HTR-8/SVneo (cell line): ENCODE measurements at places on chromosomes 5 and 9.

- peak; percentile 11 for DNase-seq
Observed at GRCh38 chr9:77575785-77576184, 72.3 kb downstream of the GNA14 start.

DNA sequence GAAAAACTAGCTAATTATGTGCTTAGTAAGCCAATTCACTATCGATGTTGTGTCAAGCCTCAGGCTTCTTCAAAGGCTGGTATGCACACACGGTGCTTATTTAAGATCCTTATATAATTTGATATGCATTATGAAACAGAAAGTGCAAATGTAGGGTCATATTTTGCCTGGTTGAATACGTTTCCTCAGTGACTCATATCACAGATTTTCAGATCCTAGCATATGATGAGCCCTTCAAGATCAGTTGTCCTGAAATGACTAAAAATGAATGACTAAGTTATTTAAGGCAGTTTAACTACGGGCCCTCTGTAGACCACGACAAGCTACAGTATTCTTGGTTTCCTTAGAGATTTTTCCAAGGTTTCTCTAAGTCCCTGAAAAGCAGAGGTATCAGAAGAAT, 778.3 kb downstream of the PRELID2 start:
- DNase-seq = peak; percentile 44

- DNase-seq = no peak
Observed at GRCh38 chr5:53426878-53427277, 53.6 kb upstream of the FST start.

GRCh38 chr5:32586276-32586599, 881 bp downstream of the SUB1 start:
- DNase-seq = no peak

DNA sequence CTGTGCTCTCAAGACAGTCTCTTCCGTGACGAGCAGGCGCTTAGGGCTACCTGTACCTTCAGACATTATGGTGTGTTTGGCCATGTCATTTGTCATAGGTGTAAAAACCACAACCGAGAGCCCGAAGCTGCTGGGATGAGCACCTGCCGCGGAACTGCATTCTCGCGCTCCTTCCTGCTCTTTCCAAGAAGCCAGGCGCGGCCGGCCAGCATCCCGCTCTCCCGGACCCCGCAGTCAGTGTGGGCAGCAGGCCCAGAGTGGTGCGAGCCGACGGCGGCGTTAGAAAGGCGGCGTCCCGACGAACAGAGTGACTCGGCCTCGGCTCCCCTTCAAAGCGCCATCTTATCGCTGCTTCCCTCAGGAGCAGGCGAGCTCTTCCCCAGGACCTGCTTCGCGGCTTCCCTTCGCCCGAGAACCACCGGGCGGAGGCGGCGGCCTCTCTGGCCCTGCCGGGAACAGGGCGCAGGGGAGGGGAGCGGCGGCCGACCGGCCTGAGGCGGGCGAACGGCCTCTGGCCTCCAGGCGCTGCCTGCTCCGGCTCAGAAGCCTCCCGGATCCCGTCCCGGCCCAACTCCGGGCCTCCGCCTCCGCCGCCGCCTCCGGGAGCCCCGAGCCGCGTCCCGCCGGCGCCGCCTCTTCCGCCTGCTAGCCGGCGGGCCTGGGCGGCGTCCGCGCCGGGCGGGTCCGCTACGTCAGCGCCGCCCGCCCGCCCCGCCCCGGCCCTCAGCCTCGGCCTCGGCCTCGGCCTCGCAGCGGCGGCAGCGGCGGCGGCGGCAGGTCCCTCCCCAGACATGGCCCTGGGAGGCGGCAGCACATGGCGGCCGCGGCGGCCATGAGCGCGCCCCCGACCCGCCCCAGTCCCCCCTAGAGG, at the start of gene FAM120A:
FAM120A (plus strand) TSS at position 741 of the 871 bp plus-strand sequence. CDS start 231 bp downstream, outside the sequence.
- peak; percentile 46 for DNase-seq
